ENCODE measurements at places on chromosomes 11 and 22. TPM values are rescaled to one million over a fixed set of nuclear protein-coding genes. Genes with fewer than 3 reads are reported as not detected.
A peak's percentile ranks its signal among the peaks of the same experiment; 100 is the strongest.

APOA4 gene
- not detected for total RNA-seq

DNA sequence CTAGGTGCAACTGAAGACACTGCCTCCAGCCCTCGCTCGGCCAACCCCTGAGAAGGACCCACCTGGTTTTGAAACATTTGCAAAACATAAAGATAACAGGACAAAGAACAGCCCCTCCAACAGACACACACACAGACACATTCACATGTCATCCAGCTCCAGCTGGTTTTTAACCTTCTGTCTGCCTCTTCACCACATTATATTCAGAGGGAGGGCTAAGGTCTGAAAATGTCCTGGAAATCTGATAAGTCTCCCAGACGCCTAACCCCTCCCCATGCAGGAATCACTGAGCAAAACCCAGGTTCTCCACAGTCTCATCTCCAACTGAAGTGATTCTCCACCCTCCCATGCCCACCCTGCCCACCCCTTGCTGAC, 29.4 kb downstream of the PACSIN2 start:
- DNase-seq, result no peak

MFRP gene
- total RNA-seq, result not detected

CRYAB gene
- 12.0 TPM for total RNA-seq

DNA sequence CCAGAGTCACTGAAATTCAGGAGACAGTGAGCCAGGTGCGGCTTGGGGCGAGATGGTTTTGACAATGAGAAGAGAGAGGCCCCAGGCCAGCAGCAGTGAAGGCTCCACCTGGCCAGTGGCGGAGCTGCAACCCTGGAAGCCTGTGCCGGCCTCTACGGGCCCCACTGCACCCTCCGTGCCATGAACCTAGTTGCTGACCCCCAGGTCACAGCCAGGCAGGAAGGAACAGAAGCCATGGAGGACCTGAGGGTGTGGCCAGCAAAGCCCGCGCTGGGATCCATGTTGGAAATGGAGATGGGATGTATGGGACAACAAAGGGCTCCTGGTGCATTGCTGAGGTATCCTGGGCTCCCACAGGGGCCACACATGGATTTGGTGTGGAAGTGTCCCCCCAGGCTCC, 1528.5 kb downstream of the BRD1 start:
- no peak for DNase-seq

GRCh38 chr11:46256540-46257001, 20.9 kb upstream of the CREB3L1 start:
- no peak for DNase-seq

- no peak for DNase-seq
Measured at GRCh38 chr11:65536412-65537295, 11.8 kb downstream of the SCYL1 start.

GRCh38 chr11:2530855-2531200, 86.0 kb downstream of the KCNQ1 start:
- DNase-seq, result no peak

GRCh38 chr22:26586556-26587325, 3.2 kb downstream of the TPST2 start:
- no peak for DNase-seq

PTDSS2 gene
- total RNA-seq, result 26.8 TPM

DNA sequence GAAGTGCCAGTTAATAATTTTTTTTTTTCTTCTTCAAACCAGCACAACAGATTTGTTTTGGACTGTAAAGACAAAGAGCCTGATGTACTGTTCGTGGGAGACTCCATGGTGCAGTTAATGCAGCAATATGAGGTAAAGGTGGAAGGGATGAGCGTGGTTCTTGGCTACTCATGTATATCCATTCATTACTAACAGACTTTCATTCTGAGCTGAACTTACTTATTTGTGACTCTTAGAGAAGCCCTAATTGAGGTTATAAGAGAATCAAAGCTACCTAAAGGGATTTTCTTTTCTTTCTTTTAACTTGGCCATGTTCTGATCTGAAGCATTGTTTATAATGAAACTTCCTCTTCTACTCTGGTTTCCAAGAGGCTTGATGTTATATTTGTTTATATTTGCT, 15.8 kb downstream of the PAFAH1B2 start:
- no peak for DNase-seq

SLC35C1 gene
- total RNA-seq, result 5.4 TPM

- DNase-seq, result peak; percentile 81
Measured at GRCh38 chr11:102047305-102047924, at the start of gene CFAP300. TSS of gene CFAP300 (plus strand) at chr11:102047437. CDS start at chr11:102047471, 34 bp downstream.

B4GAT1 gene
- 27.6 TPM for total RNA-seq

DNA sequence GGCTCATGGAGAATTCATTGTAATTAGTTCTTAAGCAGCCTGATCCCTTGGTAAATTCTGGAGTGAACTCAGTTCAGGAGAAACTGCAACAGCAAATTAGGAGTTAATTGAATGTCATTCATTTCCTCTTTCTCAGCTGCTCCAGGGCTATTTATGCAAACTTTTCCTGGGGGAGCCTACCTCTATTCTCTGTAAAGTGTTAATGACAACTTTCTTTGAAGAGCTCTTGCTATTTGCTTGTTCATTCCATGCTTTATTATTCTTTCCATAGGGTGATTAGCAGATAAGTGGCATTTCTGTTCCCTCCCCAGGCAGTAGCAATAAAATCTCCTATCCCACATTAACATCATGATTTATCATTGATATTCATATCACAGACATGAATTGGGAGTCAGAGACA, 267.6 kb upstream of the DDI1 start:
- no peak for DNase-seq

DNA sequence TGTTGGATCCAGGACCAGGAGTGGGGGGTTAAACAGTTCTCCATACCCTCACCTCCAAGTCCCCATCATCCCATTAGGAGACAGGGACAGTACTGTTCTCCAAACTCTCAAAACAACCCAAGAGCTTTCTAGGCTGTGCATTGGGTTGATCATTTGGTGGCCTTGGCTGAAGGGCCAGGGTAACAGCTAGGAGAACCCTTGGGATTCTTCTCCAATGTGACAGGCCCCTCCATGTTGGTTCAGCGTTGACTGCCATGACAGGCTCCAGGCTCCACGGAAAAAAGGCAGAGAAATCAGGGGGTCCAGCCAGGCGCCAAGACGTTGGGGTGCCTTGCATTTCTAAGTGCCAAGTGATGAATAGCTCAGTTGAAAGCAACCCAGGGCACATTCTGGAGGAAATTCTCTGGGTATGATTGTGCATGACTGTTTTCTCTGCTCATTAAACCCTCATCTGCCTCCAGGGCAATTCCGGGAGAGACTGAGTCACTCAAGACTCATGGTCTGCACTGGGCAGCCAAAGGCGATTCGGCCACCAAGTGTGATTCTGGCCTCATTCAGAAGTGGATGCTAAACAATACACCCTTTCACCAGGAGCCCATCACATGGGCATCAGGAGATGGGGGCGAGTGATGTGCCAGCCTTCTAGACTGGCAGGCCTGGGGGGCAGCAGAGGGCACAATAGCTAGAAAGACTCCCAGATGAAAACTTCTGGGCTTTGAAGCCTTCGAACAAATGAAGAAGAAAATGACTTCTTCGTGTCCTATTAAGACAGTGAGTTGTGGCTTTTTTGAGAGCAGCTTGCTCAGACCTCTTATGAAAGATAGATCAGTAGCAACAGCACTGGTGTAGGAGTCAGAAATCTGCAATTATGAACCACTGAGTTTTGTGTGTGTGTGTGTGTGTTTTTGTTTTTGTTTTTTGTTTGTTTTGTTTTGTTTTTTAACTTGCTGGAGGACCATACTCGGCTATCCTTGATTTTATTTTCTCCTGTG, 27.7 kb downstream of the CD44 start:
- peak; percentile 21 for DNase-seq

- DNase-seq, result no peak
Measured at GRCh38 chr11:17596310-17596669, 49.2 kb downstream of the OTOG start.

DNA sequence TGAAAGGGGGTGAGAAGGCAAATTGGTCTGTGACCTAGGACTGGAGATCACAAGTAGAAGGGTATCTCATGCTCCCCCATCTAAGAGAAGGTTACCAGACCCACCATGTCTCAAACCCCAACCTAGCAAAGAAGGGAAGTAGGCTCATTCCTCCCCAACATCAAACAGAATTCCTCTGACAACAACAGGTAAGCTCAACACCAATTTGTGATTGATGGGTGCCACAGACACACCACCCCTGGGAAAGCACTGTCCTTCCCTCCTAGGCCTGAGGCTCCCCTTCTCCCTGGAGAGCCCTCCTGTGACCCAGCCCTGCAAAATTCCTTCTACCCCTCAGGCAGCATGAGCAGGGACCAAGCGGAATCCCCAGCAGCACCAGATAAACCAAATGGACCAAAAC, 154.3 kb downstream of the BUD13 start:
- no peak for DNase-seq

DNA sequence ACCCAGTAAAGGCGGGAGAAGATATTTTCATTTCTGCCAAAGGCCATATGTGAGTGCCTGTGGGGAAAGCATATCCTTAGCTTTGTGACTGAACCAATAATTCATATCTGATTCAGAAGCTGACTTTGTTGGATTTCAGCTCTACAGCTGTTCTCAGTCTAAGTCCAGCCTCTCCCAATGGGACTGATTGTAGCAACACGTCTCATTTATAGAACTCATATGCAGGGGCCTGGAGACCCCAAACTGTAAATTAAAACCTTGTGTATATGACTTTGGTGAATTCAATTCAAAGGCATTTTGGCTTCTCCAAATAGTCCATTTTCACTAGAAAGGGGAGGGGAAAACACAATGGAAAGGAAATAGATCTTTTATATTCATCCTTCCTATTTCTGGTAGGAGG, 250.4 kb upstream of the SORL1-AS1 start:
- DNase-seq, result no peak

DNA sequence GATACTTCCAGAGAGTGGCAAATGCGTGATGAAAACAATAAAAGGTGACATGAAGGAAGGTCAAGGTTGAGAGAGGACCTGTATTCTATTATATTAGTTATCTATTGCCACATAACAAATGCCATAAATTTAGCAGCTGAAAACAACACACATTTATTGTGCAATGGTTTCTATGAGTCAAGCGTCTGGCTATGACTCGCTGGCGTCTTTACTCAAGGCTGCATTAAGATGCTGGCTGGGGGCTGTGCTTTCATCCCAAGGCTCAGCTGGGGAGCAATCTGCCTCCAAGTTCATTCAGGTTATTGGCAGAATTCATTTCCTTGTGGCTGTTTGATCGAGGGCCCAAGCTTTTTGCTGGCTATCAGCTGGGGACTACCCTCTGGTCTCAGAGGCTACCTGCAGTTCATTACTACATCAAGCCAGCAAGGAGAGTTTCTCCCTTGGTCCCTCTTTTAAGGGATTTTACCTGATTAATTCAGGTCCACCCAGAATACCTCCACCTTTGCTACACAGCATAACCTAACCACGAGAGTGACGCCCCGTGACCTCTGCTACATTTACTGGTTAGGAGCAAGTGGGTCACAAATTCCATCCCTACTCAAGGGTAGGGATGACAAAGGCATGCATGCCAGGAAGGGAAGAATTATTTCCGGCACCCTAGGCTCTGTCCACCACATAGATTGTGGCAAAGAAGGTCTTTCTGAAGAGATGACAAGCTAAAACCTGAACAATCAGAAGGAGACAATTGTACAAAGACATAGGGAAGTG, 549.1 kb downstream of the MN1 start:
- no peak for DNase-seq

DNA sequence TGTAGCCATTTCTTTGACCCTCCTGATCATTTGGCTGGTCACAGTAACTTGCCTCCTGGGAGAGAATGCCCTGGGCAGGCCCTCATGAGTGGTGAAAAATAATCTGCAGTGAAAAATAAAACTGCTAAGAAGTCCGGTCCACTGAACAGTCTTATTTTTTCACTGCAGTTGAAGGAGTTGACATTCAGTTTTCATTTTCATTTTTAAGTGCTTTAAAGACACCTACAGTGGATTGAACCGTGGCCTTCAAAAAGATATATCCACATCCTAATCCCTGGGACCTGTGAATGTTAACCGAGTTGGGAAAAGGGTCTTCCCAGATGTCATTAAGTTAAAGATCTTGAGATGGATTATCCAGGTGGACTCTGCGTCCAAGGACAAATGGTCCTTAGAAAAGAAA, 153.6 kb upstream of the GRK3 start:
- DNase-seq, result no peak

- DNase-seq, result no peak
Measured at GRCh38 chr11:118001494-118001971, 15.3 kb downstream of the IL10RA start.

UBQLN3 gene
- total RNA-seq, result 0.28 TPM

TBRG1 gene
- total RNA-seq, result 47.0 TPM
